CD8-positive, alpha-beta memory T cell (primary cell): ENCODE measurements at places on chromosomes 2 and 18. TPM values are rescaled to one million over a fixed set of nuclear protein-coding genes. Genes with fewer than 3 reads are reported as not detected.

Gene FBXO48
- polyA plus RNA-seq = 0.79 TPM

Gene EIF5B
- polyA plus RNA-seq = 18.1 TPM

Gene SLC9A4
- not detected for polyA plus RNA-seq

Gene DYNC1I2
- 27.6 TPM for polyA plus RNA-seq

Gene GREB1
- 0.16 TPM for polyA plus RNA-seq

Gene NDUFB3
- polyA plus RNA-seq = 269 TPM

Gene IL1F10
- not detected for polyA plus RNA-seq

Gene IL37
- polyA plus RNA-seq = not detected

Gene TOGARAM2
- 2.5 TPM for polyA plus RNA-seq

Gene ACP1
- 171 TPM for polyA plus RNA-seq

Gene LOXL3
- 0.08 TPM for polyA plus RNA-seq

Gene ABI2
- polyA plus RNA-seq = 30.3 TPM
